ENCODE measurements at places on chromosomes 3 and 15.

GRCh38 chr3:189355481-189356201, 183.9 kb downstream of the TPRG1 start:
- DNase-seq, result peak; percentile 65

GRCh38 chr3:51581524-51581923, 43.0 kb downstream of the RAD54L2 start:
- peak; percentile 18 for DNase-seq

- peak; percentile 59 for DNase-seq
These were observed 37.4 kb downstream of the SHQ1 start for GRCh38 chr3:72810659-72811434.

- DNase-seq, result no peak
These were observed 234.0 kb downstream of the ADAMTSL3 start for GRCh38 chr15:83887961-83888360.

DNA sequence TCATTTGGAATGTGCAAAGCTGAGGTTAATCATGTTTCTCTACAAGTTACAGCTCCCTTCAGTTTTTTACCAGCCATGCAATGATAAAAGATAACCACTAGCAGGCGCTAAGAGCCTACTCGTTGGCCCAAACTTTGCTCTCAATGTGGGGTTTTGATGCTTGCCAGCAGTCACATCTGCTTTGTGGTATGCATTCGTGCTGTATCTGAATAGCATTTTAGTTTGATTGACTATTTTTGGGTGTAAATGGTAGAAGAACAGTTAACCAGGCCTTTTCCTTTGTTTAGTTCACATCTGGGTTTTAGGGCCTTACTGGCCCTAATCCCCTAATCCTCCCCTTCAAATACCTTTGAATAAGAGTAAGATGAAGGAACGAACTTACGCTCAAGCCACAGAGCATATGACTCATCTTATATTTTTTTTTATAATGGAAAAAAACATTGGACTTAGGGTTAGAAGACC, 4.4 kb upstream of the CLDN11 start:
- peak; percentile 99 for DNase-seq

- DNase-seq, result peak; percentile 19
These were observed 827.5 kb upstream of the DPPA4 start for GRCh38 chr3:110164632-110165369.

GRCh38 chr3:103968751-103969150, 1398.0 kb upstream of the ALCAM start:
- no peak for DNase-seq

- peak; percentile 50 for DNase-seq
These were observed 79.9 kb upstream of the ZBTB20 start for GRCh38 chr3:115226844-115227445.

Measured in AG10803 (cell line).